ENCODE measurements at places on chromosomes 16 and 17. TPM values are rescaled to one million over a fixed set of nuclear protein-coding genes. Genes with fewer than 3 reads are reported as not detected.

GRCh38 chr17:3748576-3748975 lies 24.9 kb downstream of the HASPIN start:
- no peak overlapping the region for H3K27ac ChIP-seq
- H3K4me3 ChIP-seq, result no peak overlapping the region
- DNase-seq, result no peak
- no peaks in the 10 kb centered on the region for H3K4me1 ChIP-seq
- no peaks in the 10 kb centered on the region for H3K36me3 ChIP-seq
- no peaks in the 10 kb centered on the region for H3K27me3 ChIP-seq

GRCh38 chr17:5582209-5583185 lies 1.8 kb downstream of the NLRP1 start:
- no peak overlapping the region for H3K27ac ChIP-seq
- H3K36me3 ChIP-seq, result no peaks in the 10 kb centered on the region
- H3K4me1 ChIP-seq, result 0 out of 2 replicates have a peak, but pooled peaks cover 2% of the 10 kb centered on the region

HGS gene
- total RNA-seq, result 99.3 TPM

GRCh38 chr17:82019690-82020571 lies 2.7 kb downstream of the CENPX start:
- peaks cover 8% of the 10 kb centered on the region for H3K36me3 ChIP-seq
- DNase-seq, result peak; percentile 92
- H3K4me3 ChIP-seq, result no peak overlapping the region
- no peaks in the 10 kb centered on the region for H3K4me1 ChIP-seq
- no peaks in the 10 kb centered on the region for H3K27me3 ChIP-seq

DNA sequence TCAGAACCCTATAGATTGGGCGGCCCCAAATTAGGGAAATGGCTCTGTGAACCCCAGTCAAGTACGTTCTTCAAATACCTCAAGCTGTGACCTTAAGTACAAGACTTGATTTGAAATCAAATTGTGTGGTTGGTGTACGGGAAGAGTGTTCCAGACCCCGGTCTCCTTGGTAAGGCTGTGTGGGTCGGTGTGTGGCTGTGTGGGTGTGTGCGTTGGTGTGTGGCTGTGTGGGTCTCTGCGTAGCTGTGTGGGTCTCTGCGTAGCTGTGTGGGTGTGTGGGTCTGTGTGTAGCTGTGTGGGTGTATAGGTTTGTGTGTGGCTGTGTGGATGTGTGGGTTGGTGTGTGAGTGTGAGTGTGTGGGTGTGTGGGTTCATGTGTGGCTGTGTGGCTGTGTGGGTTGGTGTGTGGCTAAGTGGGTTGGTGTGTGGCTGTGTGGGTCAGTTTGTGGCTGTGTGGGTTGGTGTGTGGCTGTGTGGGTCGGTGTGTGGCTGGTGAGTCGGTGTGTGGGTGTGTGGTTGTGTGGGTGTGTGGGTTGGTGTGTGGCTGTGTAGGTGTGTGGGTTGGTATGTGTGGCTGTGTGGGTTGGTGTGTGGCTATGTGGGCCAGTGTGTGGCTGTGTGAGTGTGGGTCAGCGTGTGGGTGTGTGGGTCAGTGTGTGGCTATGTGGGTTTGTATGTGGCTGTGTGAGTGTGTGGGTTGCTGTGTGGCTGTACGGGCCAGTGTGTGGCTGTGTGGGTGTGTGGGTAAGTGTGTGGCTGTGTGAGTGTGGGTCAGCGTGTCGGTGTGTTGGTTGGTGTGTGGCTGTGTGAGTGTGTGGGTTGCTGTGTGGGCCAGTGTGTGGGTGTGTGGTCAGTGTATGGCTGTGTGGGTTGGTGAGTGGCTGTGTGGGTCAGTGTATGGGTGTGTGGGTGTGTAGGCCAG lies 238.7 kb upstream of the ZFHX3 start:
- no peak overlapping the region for H3K4me3 ChIP-seq
- no peaks in the 10 kb centered on the region for H3K27me3 ChIP-seq
- H3K36me3 ChIP-seq, result no peaks in the 10 kb centered on the region
- H3K4me1 ChIP-seq, result no peaks in the 10 kb centered on the region
- no peak overlapping the region for H3K27ac ChIP-seq

DNA sequence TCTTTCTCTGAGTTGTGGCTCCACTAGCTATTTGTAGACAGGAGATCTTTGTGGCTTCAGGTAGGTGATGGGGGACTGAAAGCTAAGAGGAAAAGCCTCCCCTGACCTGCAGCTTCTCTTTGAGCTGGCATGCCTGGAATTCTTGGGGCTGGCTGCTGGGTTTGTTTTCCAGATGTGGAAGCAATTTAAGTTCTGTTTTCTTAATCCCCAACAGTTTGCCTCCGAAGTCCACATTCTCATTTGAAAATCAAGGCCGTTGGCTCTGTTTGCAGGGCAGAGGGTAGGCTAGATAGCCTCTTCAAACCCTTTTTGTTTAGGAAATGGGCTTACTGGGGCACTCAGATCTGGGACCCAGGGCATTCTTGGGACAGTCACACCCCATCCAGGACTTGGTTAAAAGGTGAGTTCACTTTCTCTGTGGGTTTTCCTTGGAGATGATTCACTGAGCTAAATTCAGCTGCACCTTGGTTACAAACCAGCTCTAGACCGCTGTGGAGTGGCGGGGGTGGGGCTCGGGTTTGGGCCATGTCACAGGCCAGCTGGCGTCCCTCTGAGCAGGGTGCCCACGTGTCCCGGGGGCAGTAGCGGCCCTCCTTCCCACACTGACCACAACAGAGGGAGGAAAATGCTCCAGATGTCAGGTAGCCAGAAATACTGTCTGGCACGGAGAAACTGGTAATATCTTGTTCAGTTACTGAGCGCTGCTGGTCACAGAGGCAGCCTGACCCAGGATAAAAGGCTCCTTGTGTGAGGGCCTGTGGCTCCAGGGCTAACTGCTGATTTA lies 108.5 kb downstream of the RAB11FIP4 start:
- no peaks in the 10 kb centered on the region for H3K27me3 ChIP-seq
- DNase-seq, result peak; percentile 62
- no peaks in the 10 kb centered on the region for H3K36me3 ChIP-seq
- peaks cover 8% of the 10 kb centered on the region for H3K4me1 ChIP-seq
- no peak overlapping the region for H3K4me3 ChIP-seq

KCNJ2 gene
- total RNA-seq, result 0.15 TPM

GRCh38 chr17:48631693-48632578 lies 5.8 kb upstream of the HOXB9 start:
- no peaks in the 10 kb centered on the region for H3K4me1 ChIP-seq
- peak; percentile 30 for DNase-seq
- H3K27ac ChIP-seq, result no peak overlapping the region
- H3K36me3 ChIP-seq, result no peaks in the 10 kb centered on the region

PYDC1 gene
- 2.1 TPM for total RNA-seq

- H3K36me3 ChIP-seq, result no peaks in the 10 kb centered on the region
- H3K27ac ChIP-seq, result no peak overlapping the region
- no peaks in the 10 kb centered on the region for H3K27me3 ChIP-seq
- H3K4me1 ChIP-seq, result no peaks in the 10 kb centered on the region
- H3K4me3 ChIP-seq, result no peak overlapping the region
These were observed 168.5 kb downstream of the KATNIP start for GRCh38 chr16:27718201-27719105.

- no peaks in the 10 kb centered on the region for H3K4me1 ChIP-seq
- H3K4me3 ChIP-seq, result no peak overlapping the region
- H3K36me3 ChIP-seq, result no peaks in the 10 kb centered on the region
- H3K27ac ChIP-seq, result no peak overlapping the region
- DNase-seq, result no peak
These were observed 205.4 kb downstream of the ENGASE start for GRCh38 chr17:79280010-79280409.

DNA sequence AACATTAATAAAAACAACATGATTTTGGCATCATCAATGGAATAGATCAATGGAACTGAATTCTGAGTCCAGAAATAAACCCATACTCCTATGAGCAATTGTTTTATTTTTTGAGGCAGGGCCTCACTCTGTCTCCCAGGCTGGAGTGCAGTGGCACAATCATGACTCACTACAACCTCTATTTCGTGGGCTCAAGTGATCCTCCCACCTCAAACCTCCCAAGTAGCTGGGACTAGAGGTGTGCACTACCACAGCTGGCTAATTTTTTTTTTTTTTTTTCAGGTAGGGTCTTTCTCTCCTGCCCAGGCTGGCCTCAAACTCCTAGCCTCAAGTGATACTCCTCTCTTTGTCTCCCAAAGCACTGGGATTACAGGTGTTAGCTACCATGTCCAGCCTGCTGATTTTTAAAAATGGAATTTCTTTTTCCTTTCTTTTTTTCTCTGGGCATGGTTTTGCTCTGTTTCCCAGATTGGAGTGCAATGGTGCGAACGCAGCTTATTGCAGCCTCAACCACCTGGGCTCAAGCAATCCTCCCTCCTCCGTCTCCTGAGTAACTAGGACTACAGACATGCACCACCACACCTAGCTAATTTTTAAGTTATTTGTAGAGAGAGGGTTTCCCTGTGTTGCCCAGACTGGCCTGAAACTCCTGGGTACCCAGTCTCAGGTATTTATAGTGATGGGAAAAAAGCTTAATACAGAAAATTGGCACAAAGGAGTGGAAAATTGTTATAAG lies 7.3 kb upstream of the PRDM7 start:
- 0 out of 2 replicates have a peak, but pooled peaks cover 5% of the 10 kb centered on the region for H3K36me3 ChIP-seq
- DNase-seq, result no peak
- H3K27me3 ChIP-seq, result no peaks in the 10 kb centered on the region
- H3K4me1 ChIP-seq, result no peaks in the 10 kb centered on the region
- no peak overlapping the region for H3K4me3 ChIP-seq
- H3K27ac ChIP-seq, result no peak overlapping the region

DNA sequence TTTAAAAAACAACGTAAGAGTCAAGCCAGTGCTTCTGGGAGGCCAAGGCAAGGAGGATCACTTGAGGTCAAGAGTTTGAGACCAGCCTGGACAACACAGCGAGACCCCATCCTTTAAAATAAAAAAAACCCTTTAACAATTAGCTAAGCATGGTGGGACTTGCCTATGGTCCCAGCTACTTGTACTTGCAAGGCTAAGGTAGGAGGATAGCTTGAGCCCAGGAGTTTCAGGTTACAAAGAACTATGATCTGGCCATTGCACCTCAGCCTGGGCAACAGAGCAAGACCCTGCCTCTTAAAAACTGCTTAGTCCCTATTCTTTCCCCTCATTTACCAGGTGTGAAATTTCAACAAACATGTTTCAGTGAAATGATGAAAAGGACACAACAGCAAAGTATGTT lies 89.5 kb downstream of the STH start:
- H3K4me1 ChIP-seq, result no peaks in the 10 kb centered on the region
- H3K36me3 ChIP-seq, result peaks cover 24% of the 10 kb centered on the region
- no peaks in the 10 kb centered on the region for H3K27me3 ChIP-seq

GRCh38 chr17:80717720-80718083 lies 173.1 kb downstream of the RPTOR start:
- no peaks in the 10 kb centered on the region for H3K36me3 ChIP-seq
- H3K4me1 ChIP-seq, result peaks cover 3% of the 10 kb centered on the region
- H3K27ac ChIP-seq, result no peak overlapping the region

HDAC5 gene
- total RNA-seq, result 41.3 TPM
